ENCODE measurements at places on chromosomes 13 and 19. TPM values are rescaled to one million over a fixed set of nuclear protein-coding genes. Genes with fewer than 3 reads are reported as not detected.

The FGF21 gene
- 3.6 TPM for polyA plus RNA-seq

The ZNF837 gene
- 1.4 TPM for polyA plus RNA-seq

The KLK12 gene
- polyA plus RNA-seq: 0.51 TPM

The CYP4F11 gene
- 1.8 TPM for polyA plus RNA-seq

The S1PR2 gene
- polyA plus RNA-seq: 5.0 TPM

- no peak for DNase-seq
Observed at GRCh38 chr13:23898101-23898500, 799 bp upstream of the C1QTNF9B start.

DNA sequence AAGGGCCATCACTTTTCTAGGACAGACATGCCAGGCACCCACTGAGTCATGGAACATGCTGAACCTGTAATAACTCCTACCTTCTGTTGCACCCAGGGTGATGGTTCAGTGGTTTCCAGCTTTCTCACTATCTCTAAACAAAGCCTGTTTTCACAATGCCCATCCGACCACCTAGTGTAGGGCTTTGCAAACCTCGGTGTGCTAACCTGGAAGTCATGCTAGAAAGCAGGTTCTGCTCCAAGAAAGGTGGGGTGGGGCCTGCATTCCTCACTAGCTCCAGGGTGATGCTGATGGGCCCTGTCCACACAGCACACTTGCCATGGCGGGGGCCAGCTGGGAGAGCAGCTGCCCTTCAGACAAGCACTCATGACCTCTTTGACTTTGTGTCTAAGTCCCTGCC lies 43.4 kb downstream of the COL4A2 start:
- DNase-seq: no peak

DNA sequence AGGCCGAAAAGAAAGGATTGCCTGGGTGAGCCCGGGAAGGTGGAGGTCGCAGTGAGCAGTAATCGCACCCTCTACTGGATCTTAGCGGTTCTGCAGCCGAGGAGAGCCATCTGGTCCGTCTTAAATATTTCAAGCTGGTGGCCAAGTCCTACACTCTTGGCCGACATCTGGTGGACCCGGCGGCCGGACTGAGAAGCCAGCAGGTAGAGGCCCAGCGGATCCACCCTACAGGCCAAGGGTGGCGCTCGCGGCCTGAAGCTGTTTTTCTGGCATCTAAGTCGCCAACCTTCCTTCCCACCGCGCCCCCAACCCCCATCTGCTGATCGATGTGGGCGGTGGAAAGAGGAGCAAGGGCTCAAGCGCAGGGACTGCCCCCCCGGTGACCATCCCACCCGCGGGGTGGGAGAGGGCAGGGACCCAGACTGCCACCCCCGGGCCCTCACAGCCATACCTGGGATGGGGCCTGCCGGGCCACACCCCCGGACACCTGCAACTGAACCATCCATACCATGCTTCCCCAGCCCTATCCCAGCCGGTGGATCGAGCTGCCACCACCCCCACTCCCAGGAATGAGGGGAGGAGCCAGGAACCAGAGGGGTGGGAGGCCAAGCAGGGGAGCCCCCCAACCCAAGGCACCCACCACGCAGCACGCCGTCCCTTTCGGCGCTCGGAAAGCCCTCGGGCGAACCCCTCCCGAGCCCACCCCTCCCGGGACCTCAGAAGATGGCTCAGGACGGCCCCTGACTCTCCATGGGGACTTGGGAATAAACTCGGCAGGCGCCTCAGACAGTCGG lies 46.3 kb upstream of the ZNF730 start:
- peak; percentile 49 for DNase-seq

- no peak for DNase-seq
Observed at GRCh38 chr13:21663197-21663596, 7.7 kb upstream of the FGF9 start.

DNA sequence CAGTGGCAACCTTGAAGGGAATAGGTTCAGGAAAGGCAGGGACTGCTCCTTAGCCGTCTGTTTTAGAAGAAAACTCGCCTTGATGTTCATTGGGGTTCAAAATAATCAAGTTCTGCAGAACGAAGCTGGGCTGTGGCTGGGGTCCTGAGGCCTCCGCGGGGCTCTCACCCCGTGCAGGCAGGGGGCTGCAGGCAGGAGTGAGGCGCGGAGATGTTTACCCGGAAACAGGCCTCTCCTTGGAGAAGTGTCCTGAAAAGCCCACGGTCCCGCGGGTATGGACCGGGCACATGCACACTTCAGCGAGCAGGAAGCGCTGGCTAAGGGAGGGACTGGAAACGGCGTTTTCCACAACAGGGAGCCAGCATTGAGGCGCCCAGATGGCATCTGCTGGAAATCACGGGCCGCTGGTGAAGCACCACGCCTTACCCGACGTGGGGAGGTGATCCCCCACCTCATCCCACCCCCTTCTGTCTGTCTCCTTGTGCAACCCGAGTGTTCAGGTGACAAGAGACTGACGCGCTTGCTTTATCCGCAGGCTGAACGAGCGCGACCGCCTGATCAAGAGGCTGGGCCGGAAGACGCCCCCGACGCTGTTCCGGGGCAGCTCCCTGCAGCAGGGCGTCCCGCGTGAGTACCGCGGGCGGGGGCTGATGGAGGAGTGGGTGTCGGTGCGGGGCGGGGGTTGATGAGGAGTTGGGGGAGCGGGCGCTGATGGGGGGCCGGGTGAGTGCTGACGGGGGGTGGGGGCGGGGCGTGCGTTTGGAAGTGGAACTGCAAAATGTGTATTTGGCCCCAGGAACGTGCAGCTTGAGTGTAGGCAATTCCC lies 39.6 kb downstream of the SHISA2 start:
- DNase-seq: peak; percentile 71

Data from brain (organoid and tissue), 16 donors.